ENCODE measurements at places on chromosomes 4 and X.

GRCh38 chr4:20337261-20337664 lies 85.6 kb downstream of the SLIT2 start:
- DNase-seq = no peak

GRCh38 chrX:113260474-113260873 lies 419.8 kb upstream of the AMOT start:
- no peak for DNase-seq

DNA sequence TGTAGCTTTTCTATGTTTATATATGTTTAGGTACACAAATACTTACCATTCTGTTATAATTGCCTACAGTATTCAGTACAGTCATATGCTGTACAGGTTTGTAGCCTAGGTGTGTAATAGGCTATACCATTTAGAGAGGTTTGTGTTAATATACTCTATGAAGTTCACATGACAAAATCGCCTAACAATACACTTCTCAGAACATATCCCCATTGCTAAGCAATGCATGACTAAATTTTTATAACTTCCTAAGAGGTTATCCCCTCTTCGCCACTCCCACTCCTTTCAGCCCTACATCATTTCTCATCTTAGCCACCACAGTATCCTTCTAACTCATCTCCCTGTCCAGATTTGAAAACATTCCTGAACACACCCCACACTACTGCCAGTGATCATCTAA lies 83.7 kb upstream of the ZCCHC13 start:
- DNase-seq = no peak

GRCh38 chr4:175762582-175762981 lies 49.5 kb downstream of the GPM6A start:
- DNase-seq = no peak

DNA sequence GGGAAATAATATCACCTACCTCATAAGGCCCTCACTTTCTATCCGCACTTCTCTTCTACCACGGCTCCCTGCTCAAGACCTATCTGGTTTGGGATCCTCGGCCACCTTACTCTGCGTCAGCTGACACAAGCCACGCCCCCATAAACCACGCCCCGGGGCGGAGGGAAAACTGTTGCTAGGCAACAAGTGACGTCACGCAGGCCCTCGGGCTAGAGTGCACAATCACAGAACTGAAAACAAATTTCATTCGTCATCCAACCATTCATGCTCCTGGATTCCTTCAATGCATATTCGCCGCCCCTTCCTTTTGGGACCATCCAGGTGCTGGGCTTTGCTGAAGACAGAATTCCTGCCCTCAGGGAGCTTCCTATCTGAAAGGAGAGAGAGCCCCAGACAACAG lies 66.3 kb downstream of the SMC1A start:
- DNase-seq = no peak

DNA sequence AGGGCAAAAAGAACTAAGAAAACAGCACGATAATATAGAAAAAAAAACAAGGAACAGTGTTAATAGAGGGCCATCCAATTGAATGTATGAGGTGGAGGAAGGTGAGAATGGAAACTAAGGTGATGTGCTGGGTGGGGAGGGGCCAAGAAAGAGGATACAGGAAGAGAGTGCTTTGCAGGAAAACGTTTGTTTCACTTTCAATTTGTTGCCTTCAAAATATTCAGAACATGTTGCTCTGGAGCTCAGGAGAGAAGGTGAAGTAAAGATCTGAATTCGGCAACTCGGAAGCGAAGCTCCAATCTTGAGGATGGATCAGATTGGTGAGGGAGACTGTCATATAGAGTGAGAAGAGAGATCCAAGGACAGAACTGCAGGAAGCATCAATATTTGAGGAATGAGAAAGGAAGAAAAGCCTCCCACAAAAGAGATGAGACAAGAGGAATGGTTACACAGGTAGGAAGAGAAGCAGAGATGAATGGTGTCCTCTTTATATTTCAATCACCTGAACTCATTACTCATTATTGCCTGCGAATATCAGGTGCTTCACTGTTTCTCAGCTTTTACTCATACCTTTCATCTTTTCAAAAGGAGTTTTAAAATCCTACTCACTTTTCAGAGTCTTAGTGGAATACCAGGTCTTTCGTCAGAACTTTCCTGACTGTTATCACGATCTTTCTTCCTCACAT lies 14.7 kb upstream of the SEC24D start:
- no peak for DNase-seq

- DNase-seq = no peak
Measured at GRCh38 chr4:42401171-42401570, 3.9 kb downstream of the SHISA3 start.

DNA sequence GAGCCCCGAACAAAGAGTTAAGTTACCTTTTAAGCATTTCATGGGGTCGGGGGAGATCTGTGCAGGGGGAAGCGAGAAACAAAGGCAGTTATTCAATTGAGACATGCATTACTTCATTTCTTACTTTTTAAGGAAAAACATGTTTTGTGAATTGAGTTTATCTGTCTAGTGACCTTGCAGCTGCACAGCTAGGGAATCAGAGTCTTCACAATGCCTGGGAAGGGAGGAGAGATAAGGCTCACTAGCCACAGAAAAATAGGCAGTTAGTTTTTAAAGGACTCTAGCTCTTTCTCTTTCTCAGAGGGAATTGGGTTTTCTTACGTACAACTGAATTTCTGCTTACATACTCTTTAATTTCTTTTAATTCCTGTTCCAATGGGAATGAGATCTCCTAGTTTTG lies 26.2 kb upstream of the ZBTB33 start:
- DNase-seq = no peak

- no peak for DNase-seq
Measured at GRCh38 chr4:75741027-75741426, 16.6 kb downstream of the USO1 start.

DNA sequence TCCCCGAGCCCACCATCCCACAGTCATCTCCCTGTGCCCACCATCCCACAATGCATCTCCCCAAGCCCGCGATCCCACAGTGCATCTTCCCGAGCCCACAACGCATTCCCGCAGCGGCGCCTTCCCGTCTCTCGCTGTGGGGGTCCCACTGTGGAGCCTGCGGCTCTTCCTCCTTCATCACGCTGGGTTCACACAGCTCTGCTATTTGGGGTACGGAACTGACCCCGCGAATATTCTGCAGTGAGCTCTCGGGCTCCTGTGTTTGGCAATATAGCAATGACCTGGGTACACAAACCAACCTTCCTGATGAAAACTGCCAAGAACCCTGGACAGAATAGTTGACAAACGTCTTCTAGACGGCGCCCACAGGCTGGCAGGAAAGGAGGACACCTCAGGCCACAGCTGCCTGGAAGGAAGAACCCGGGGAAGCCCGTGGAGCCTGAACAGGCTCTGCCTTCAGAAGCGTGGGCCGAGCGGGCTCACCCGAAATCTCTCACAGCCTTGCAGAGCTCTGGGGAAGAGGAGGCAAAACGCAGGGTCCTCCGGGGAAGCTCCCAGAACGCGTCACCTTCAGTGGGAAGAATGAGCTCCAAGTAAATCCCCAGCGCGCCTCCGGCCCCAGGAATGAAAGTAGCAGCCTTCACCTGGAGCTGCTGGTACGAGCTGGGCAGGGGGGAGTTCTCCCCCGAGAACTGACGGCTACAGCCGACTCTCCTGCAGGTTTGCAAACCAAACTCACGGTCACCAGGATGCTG lies 22.9 kb downstream of the PPP2R3B start:
- DNase-seq = no peak

DNA sequence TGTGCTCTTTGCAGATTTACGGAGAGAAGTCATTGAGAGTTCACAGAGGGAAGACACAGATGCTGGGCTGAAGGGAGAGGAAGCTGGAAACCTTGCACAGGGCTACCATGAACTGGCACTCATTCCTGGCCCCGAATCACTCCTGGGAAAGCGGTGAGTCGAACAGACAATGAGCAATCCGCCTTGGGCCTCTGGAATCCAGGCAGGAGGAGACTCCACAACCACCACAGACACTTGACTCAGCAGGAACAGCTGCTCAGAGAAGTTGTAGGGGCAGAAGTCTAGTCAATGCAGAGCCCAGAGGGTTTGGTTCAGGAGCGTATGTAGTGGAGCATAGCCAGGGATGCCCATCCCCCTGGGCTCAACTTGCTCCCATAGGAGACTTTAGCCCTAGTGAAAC lies 62.8 kb upstream of the GRIA3 start:
- no peak for DNase-seq

GRCh38 chr4:124970011-124970410 lies 257.5 kb upstream of the ANKRD50 start:
- DNase-seq = no peak

GRCh38 chr4:36333303-36333877 lies 52.0 kb downstream of the DTHD1 start:
- DNase-seq = no peak

GRCh38 chrX:11995146-11995545 lies 143.1 kb upstream of the FRMPD4 start:
- DNase-seq = no peak

DNA sequence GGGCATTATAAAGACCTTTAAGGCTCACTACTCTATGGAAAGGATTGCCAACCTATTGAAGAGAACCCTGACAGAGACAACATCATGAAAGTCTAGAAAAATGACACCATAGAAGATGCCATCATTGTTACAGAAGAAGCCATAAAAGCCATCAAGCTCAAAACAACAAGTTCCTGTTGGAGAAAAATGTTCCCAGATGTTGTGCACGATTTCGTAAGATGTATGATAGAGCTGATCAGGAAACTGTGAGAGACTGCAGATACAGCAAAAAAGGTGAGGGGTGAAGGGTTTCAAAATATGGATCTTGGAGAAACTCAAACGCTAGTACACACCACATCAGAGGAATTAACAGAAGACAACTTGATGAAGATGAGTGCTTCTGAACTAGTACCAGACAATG lies 53.3 kb downstream of the WDFY3 start:
- no peak for DNase-seq

DNA sequence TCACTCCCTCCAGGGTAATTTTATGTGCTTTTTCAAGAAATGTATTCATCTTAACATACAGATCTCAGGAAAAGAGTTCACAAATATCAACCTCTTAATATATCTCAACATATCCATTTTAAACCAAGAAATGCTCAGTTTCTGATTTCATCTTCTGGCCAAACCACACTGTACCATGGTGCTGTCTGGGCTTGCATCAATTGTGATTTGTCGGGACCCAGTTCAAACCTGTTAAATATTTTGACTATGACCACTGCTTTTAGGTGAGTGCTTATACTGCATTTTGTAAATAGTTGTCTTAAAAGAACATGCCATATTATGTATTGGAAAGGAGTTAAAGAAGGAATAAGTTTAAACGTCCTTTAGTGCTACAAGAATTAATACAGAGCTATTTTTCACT lies 352.1 kb downstream of the SPOCK3 start:
- DNase-seq = no peak

GRCh38 chr4:33825685-33826084 lies 2418.6 kb downstream of the ARAP2 start:
- DNase-seq = no peak

DNA sequence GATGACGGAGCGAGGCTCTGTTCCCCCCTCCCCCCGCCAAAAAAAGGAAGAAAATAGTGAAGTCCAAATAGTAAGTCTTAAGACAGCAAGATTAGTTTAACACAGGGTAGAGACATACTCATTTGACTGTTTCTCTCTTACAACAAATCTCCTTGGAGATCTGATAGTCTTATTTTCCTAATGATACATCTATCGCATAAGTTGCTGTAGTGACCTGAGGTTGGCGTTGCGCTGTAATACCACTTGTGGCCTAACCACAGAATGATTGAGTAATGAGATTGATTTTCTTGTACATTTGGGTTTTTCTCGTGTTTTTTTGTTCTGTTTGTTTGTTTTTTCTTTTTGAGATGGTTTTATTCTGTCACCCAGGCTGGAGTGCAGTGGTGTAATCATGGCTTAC lies 27.2 kb downstream of the OCIAD1 start:
- no peak for DNase-seq
